ENCODE measurements at places on chromosomes 2 and 18.

- no peak for DNase-seq
Measured at GRCh38 chr2:70806013-70806412, 14.4 kb downstream of the CLEC4F start.

- DNase-seq = peak; percentile 48
Measured at GRCh38 chr2:9641641-9642040, 10.8 kb upstream of the YWHAQ start.

DNA sequence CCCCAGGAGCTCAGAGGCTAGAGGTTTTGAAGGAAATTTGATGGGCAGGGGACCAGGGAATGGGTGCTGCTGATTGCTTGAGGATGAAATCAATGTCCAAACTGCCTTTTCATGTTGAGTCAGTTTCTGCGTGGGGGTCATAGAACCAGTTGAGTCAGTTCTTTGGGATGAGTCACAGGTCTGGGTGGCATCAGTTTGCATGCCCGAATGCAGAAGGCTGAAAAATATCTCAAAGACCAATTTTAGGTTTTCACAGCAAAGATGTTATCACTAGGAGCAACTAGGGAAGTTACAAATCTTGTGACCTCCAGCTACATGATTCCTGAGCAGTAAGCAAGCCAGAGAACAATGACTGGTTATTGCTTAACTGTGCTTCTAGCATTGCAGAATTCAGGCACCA, 1135.1 kb upstream of the CRIM1 start:
- DNase-seq = no peak

GRCh38 chr2:120291401-120292311, 39.0 kb downstream of the RALB start:
- no peak for DNase-seq

GRCh38 chr18:79567481-79568147, 112.0 kb upstream of the CTDP1 start:
- no peak for DNase-seq

DNA sequence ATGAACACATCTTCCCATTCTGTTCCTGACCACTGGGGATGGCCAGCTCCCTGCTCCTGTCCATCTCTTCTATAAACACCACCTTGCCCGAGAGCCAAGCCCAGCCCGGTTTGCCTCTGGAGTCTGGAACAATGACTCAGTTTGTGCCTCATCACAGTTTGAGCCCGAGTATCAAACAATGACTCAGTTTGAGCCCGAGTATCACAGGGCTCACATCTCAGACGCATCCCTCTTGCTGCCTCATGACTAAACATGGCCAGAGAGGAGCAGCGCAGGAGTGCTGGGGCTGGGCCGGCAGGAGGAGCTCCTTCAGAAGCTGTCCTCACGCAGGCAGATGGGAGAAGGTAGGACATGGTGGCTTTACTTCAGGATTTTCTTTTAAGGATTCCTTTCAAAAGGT, 68.7 kb downstream of the PXDN start:
- no peak for DNase-seq

DNA sequence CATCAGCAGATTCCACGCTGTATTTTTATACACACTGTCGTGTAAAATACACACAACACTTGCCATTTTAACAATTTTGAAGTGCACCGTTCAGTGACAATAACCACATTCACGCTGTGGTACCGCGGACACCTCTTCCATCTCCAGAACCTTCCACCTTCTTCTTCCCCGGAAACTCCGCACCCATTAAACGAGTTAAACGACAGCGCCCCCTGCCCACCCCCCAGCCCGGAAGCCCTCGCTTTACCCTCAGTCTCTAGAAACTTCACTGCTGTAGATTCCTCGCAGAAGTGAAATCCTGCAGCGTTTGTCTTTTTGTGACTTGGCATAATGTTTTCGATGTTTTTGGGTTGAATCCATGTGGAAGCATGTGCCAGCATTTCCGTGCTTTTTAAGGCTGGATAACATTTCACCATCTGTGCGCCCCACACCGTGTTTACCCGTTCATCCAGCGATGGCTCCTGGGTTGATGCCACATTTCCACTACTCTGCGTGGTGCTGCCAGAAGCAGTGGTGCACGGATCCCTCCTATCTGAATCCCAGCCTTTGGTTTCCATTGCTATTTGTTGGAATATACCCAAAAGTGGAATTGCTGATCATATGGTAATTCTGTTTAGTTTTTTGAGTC, 32.0 kb upstream of the TMEM18 start:
- no peak for DNase-seq

GRCh38 chr2:223232896-223233295, 180.9 kb downstream of the KCNE4 start:
- no peak for DNase-seq

DNA sequence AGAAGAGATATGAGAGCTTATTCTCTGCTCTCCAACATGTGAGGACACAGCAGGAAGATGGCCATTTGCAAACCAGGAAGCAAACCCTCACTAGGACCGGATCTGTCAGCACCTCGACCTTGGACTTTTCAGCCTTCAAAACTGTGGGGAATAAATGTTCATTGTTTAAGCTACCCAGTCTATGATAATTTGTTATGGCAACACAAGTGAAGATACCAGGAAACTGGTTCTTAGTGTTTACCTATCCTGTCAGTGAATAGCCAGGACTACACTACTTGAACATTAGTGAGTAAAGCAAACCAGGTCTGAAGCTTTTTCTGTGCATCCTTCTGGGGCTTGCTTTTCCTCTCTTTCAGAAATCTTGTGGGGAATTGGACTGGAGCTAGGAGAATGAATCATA, 44.4 kb upstream of the BARD1 start:
- no peak for DNase-seq

DNA sequence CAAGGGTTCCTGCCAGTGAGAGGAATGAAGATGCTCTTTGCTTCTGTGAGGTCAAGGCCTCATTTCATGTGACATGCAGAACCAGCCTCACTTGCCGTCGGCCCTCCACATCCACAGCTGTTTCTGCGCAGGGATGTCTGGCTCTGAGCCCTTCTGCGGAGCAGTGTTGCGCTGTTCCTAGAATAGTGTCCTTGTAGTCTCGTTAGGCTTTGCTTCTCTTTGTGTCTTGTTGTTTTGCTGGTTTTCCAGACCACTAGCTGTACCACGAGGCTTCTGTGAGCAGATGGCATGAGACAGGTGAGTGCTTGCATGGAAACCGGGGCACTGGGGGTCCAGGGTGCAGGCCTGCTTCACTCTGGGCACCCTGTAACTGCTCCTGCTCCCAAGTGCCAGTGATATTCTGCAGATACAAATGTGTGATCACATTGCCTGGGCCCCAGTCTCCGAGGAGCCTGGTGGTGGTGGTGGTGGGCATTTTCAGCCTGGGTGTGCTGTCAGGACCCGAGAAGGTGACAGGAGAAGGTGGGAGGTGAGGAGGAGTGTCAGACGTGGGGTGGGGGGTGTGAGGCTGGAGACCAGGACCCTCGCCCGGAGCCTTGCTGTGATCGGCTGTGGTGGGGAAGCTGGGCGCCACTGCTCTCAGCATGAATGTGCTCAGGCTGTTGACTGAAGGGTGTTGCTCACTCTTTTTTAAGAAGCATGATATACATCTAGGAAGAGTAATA, 34.3 kb downstream of the LDLRAD4 start:
- DNase-seq = no peak

DNA sequence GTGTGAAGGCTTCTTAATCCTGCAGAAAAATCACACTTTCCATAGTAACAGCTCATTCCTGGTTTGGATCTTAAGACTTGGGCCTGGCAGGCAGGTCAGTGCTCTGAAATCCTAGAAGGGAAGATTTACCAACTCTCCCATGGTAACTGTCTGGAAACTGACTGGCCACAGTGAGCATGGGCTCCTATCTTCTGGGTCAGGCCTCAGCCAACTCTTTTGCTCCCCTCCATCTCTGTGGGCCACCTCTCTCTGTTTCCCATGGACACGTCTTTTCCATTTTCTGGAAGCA, 86.7 kb downstream of the ACAA2 start:
- DNase-seq = no peak

DNA sequence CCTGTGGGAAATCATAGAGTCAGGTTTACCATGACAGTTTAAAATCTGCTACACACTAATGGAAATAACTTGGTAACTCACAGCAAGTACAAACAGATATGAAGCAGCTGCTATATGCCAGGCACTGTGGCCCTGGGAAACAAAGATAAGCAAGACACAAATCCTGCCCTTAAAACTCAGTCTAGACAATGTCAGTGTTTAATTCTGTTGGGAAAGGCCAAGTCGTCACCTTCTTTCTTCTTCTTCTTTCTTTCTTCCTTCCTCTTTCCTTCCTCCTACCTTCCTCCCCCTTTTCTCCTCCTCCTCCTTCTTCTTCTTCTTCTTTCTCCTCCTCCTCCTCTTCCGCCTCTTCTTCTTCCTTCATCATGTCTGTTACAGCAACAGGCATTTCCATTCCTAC, 26.8 kb downstream of the PLEK start:
- no peak for DNase-seq

DNA sequence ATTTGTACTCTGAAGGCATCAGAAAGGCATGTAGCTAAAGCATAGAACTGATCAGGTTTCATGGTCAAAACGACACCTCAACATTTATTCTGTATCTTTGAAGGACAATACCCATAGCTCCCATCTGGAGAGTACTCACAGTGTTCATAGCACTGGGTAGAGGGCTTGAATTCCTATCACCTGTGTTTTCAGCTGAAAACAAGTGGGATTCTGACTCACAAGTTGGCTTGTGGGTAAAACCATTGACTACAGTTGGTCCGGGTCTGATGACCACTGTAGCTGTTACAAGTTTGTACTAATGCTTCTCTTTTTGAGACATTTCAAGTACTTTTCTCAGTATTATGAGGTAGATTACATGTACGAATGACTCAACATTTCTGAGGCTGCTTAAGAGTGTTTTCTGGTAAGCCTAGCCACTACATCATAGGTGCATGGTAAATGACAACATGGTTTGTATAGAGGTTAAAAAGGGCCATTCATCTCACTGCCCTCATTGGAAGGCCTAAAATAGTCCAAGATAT, 68.6 kb upstream of the PELI1 start:
- DNase-seq = peak; percentile 20

DNA sequence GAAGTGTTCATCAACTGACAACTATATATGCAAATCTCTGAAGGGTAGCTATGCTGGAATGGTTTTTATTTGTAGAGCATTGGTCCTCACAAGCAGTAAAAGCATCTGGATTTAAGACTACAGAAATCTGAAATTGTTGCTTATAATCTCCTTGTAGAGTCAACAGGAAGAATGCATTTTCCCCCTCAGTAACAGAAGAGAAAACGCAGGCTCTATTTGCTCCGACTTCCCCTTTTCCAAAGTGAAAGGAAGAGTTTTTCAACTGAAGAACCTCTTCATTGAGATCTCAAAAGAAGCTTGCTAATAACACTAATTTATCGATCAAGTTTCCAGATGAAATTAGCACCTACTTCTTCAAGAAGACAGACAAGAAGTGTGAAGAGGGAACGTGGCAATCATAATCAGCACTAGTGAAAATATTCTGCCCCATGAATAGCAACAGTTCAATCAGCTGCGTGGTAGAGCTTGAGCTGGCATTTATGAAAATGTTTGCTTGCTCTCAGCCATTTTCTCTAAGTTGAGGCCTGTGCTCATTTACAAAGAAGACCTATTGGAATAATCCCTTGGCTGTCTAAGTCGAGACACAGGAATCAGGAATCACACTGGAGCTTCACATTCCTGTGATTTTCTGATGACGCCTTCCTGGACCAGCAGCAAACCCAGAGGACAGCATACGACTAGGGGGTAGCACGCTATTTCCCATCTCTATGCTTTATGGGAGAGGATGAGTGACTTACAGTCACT, 43.7 kb downstream of the TGIF1 start:
- DNase-seq = no peak

- no peak for DNase-seq
Measured at GRCh38 chr2:18752667-18753422, 163.5 kb upstream of the NT5C1B start.

DNA sequence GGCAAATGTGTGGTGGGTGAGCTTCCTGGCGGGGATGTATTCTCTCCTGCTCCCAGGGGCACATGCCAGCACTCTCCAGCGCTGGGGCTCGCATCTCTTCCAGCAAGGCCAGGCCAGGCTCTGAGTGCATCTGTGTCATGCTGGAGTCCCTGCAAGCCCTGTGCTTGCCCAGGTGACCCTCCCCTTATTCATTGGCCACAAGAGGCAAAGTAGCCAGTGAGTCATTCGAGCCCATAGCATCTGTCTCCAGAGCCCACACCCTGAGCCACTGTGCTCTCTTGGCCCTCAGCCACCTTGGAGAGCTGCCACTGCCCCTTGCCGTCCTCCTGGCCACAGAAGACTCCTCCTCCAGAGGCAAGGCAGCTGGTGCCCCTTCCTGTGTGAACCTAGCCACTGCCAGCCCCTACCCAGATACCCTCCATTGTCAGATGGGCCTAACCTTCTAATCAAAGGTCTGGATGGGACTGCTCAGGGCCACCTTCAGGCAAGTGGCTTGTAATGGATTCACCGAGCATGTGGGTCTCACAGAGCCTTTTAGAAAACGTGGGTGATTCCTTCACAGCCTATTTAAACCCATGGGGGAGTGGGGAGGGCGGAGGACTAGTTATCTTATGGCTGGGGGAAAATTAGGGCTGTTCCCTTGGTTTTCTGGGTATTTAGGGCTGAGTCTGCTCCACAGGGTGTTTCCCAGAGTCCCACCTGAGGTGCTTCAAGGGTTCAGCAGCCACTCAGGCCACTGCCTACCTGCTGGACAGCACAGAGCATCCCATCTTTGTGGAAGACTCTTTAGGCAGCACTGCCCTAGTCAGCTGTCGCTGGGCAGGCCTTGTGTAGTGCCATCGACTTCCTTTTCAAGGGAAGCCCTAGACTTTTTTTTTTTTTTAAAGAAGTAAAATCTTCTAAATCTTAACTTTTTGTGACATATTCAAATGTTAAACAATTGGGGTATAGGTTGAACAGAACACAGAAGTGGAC, 137.4 kb downstream of the ACOXL start:
- DNase-seq = no peak

- no peak for DNase-seq
Measured at GRCh38 chr2:127577973-127578372, 42.5 kb downstream of the MYO7B start.

GRCh38 chr2:64315291-64315960, 138.5 kb upstream of the LGALSL start:
- DNase-seq = no peak

DNA sequence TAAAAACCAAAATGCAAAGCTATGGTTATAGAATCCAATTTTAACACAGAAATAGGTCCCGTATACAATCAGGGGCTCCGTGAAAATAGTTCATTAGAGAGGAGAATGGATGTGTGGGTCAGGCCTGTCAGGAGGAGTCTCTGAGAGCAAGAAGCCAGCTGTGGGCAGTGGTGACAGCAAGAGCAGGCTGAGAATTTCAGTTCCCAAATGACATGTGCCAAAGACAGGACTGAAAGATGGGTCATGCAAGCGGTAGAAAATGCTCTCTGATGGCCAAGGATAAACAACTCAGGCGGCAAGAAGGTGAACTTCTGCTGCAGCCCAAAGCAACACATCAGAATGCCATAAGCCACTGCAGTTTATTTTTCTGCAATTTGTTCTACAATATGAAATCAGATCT, 100.4 kb downstream of the CCDC141 start:
- no peak for DNase-seq

DNA sequence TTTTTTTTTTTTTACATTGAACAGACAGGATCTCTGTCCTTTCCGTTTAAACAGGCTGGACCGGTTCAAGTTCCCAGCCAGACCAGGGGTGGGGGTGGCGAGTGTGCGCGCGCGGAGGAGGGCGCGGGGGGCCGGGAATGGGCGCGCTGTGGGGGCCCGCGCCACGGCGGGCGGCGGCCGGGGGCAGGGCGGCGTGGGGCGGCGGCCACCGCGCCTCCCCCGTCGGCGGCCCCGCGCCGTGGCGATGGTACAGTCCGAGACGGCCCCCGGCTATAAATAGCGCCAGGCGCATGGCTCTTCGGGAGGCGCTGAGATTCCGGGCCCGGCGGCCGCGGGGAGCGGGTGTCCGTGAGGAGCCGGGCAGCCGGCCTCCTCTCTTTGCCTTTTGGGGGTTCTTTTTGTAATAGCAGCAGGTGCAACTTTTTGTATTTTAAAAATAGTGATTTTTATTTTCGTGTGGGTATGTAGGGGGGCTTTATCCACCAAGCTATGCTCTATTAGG, 430 bp upstream of the CELF4 start:
- DNase-seq = no peak
